ENCODE measurements at places on chromosomes 2 and 18. TPM values are rescaled to one million over a fixed set of nuclear protein-coding genes. Genes with fewer than 3 reads are reported as not detected.

UGT1A8 gene
- not detected for total RNA-seq

ONECUT2 gene
- total RNA-seq, result 0.22 TPM

CRIM1 gene
- 115 TPM for total RNA-seq

UGT1A4 gene
- total RNA-seq, result not detected

NLRC4 gene
- 0.07 TPM for total RNA-seq

NHEJ1 gene
- 26.1 TPM for total RNA-seq
